ENCODE measurements at places on chromosomes 1 and 21. TPM values are rescaled to one million over a fixed set of nuclear protein-coding genes. Genes with fewer than 3 reads are reported as not detected.

GRCh38 chr21:35779690-35780570, 280.4 kb downstream of the SETD4 start:
- DNase-seq = no peak

- no peak for DNase-seq
These were observed 11.2 kb downstream of the HMGCL start for GRCh38 chr1:23814016-23814415.

- DNase-seq = no peak
These were observed 16.5 kb downstream of the NES start for GRCh38 chr1:156660752-156661112.

- no peak for DNase-seq
These were observed at the start of gene NFASC for GRCh38 chr1:204870160-204870912. NFASC (plus strand) TSS chr1:204870862; CDS start chr1:204944316, 73,454 bp downstream.

TCHHL1 gene
- total RNA-seq = not detected
